ENCODE measurements at places on chromosomes 7 and 10.

DNA sequence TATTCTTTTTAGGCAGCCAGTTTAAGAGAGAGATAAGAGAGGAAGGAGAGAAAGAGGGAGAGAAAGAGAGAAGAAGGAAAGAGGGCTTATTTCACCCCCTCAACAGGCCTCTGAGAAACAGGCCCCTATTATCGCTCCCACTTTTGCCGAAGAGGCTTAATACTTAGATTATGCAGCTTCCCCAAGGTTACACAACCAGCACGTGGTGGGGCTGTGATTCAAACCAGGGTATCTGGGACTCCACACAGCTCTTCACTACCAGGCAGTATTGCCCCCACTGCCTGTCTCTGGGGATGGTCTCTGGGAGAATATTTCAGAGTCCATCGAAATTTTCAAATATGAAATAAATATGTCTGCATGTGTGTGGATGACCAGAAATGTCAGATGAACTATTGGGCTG is 3.0 kb downstream of the GIMAP1 start:
- no peak for DNase-seq

GRCh38 chr10:119801998-119802538 is 70.6 kb downstream of the MCMBP start:
- no peak for DNase-seq

DNA sequence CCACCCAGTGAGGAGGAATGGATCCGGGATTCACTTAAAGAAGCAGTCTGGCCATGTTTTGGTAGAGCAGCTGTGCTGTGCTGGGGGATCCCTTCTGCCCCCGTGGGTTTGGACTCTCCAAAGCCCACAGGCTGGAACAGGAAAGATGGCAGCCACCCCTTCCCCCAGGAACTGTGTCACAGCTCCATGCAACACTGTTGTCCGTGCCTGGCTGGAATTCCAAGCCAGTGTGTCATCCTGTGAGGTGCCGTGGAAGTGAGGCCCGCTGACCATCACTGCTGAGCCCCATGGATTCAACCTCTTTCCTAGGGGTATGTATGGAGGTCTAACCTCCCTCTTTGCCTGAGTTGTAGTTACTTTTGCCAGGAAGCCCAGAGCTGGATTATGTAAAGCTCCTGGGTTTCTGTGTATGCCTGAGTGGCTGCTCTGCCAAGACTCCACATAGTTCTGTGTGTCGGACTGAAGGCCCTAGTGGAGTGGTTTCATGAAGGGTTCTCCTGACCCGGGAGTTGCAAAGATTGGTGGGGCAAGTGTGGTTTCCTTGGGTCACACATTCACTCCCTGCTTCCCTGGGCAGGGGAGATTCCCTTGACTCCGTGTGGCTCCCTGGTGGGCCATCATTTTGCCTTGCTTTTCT is 35.1 kb upstream of the PCGF5 start:
- no peak for DNase-seq

GRCh38 chr10:21260066-21260465 is 265.4 kb downstream of the SKIDA1 start:
- no peak for DNase-seq

- peak; percentile 39 for DNase-seq
Observed at GRCh38 chr10:102919992-102920739, 2.1 kb downstream of the CNNM2 start.

DNA sequence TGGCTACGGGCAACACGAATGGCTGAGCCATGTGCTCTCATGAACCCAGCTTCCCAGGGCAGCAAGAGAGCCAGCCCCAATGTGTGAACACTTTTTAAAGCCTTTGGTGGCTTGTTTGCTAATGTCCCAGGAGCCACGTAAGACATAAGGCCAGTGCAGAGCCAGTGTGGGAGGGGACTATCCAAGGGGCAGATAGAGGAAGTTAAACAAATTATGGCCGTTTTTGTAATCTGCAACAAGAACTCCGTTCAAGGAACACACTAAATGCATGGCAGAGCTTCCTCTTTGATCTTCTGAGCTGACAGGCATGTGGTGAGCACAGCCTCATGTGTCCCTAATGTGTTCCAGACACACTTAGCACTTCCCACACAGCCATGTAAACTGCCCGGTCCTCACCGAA is 133.3 kb downstream of the TEX36 start:
- DNase-seq: no peak

DNA sequence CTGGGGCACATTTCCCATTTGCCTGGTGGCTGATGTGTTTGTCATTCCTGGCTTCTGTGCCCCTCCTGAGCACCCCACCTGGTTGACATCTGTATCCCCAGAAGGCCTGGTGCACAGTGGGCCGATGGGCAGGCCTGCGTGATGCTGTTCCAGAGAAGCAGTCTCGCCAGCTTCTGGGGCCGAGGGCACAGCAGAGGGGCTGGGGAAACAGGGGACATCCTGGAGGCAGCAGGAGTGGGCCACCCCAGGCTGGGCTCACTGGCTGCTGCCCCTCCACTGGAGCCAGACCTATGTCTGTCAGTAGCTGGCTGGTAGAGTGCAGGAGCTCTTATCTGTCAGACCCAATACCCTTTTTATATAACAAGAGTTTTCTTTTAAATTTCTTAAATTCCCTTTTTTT is 896 bp upstream of the MYL7 start:
- DNase-seq: no peak

DNA sequence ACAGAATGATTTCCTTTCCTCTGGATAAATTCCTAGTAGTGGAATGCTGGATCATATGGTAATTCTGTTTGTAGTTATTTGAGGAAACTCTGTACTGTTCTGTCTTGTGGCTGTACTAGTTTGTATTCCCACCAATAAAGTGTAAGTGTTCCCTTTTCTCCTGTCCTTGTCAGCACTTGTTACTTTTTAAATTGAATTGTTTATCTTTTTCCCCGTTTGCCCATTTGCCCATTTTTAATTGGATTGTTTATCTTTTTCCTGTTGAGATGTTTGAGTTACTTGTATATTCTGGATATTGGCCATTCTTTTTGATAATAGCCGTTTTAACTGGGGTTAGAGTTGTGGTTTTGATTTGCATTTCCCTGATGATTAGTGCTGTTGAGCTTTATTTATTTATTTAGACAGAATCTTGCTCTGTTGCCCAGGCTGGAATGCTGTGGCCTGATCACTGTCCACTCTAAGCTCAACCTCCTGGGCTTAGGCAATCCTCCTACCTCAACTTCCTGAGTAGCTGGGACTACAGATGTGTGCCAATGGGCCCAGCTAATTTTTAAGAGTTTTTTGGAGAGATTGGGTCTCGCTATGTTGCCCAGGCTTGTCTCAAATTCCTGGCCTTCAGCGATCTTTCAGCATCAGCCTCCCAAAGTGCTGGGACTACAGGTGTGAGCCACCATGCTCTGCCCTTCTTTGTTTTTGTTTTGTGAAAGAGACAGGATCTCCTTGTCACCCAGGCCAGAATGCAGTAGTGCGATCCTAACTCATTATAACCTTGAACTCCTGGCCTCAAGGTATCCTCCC is 23.0 kb downstream of the BMPR1A start:
- DNase-seq: no peak

DNA sequence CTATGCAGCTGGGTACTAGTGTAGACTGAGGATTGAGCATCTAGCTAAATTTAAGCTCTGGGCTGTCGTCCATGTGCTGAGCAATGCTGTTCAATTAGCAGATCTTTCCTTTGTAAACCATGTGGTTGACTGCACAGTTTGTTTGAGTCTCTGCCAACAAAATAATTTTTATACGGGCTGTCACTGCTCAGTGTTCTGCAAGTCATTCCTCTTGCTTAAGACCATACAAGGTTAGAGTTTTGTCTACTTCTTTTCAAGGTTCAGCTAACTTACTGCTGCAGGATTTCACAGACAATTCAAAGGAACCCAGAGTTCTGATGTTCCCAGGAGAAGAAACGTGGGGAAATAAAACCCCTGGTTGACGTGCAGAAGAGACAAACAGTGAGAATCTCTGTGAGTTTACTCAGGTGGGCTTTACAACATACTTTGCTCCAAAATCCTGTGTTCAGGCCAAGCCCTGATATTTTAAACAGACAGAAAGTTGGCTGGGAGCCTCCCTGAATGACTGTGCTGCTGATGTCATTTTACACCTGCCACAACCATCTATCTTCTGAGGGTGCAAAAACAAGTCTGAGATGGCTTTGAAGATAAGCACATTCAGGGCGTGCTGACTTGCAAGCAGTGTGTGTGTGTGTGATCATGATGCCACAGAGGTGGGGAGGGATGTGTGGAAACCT is 177.1 kb upstream of the SVIL start:
- no peak for DNase-seq

- no peak for DNase-seq
Observed at GRCh38 chr10:112247791-112248190, 35.4 kb upstream of the TECTB start.

- no peak for DNase-seq
Observed at GRCh38 chr7:10315881-10316280, 657.8 kb upstream of the PHF14 start.

DNA sequence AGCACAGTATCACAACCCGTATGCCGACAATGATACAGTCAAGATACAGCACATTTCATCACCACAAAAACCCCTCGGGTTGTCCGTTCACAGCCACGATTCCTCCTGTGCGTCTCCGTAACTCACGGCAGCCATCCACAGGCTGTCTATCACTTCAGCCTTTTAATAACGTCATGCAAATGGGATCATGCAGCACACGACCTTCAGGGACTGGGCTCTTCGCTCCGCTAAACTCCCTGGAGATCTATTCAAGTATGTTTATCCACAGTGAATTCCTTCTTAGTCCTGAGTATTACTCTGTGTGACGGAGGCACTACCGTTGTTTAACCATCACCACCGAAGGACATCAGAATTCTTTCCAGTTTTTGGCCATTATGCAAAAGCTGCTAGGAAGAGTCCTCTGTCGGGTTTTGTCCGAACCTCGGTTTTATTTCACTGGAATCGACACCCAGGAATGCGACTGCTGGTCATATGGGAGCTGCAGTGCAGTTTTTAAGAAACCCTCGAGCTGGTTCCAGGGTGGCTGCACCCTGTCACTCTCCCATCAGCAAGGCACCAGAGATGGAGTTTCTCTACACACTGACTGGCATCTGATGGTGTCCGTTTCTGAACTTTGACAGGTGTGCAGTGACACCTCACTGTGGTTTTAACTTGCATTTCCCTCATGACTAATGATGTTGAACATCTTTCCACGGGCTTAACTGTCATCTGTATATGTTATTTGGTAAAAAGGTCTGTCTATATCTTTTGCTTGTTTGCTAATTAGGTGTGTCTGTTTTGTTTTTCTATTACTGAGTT is 193.6 kb downstream of the MAD1L1 start:
- no peak for DNase-seq

DNA sequence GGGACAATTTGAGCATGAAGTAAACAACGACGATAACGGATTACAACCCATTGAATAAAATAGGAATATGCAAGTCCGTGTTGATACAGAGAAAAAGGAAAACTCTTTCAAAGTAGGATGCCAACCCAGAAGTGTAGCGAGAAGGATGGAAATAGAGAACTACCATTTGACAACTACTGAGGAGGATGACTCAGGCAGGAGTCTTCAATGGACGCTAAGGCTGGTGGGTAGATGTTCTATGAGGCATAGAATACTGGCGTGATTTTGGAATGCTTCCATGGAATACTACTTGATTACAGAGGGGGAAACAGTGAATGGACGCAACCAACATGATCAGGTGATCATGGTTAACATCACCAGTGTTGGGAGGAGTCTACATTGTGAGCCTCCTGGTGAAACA is 828 bp upstream of the CFAP70 start:
- DNase-seq: no peak

DNA sequence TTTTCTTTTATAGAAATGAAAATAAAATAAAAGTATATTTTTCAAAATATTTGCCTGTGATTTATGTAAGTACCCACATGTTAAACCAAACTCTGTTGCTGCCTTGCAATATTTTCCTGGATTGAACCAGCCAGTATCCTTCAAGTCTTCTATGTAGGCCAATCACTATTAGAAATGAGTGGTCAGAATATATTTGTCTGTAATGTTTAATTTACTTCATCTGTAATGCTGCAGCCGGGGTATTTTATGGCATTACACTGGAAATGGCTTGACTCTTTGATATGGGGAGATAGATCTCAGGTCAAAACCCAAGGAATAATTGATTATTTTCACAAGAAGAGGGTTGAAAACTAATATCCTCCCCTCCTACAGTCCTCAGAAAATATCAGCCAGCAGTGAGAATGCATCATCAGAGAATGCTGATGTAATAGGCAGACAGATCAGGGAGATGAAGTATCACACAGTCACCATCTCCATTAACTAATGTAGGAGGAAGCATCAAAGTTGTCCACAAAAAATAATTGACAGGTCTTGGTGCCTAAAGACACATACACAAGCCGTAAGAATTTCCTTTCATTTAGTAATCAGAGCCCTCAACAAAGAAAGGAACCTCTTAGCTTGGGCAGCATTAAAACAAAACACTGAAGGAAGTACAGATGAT is 82.5 kb downstream of the VWDE start:
- DNase-seq: no peak

DNA sequence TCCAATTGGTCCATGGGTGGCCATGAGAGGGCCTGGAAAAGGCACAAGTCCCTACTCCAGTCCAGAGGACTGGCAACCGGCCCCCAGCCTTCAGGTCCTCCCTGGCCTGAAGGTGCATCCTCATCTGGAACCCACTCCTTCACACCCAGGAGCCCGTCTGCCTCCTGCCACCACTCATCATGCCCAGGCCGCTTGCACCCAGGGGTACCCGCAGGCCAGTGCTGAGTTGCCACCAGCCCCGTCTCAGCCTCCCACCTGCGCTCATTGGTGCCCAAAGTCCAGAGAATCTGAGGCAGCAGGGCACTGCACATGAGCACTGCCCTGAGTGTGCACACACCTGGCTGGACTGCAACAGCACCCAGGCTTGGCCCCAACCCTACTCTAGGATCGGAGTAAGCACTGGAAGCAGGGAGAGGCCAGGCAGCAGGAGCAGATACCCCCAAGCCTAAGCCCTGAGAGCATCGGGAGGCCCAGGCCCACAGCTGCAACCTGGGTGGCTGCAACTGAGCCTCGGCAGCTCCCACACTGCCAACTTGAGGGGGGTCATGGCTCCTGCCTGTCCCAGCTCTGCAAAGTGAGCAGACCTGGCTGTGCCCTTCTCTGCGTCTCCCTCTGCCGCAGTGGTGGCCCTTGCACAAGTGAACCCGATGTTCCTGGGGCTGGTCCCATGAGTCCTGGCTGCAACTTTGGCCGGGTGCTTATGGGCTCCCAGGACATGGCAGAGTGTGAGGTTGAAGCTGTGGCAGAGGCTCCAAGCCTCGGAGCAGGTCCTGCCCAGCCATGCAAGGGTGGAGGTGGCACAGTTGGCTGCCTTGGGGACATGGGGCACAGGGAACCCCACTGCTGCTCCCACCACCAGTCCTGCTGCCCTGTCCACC is 44.3 kb downstream of the TCERG1L start:
- no peak for DNase-seq

GRCh38 chr7:141864765-141865447 is 23.6 kb upstream of the PRSS37 start:
- DNase-seq: peak; percentile 5
